ENCODE measurements at places on chromosomes 3 and 15. TPM values are rescaled to one million over a fixed set of nuclear protein-coding genes. Genes with fewer than 3 reads are reported as not detected.

- DNase-seq = no peak
These were observed 256.0 kb downstream of the ULK4 start for GRCh38 chr3:41705893-41706292.

DNA sequence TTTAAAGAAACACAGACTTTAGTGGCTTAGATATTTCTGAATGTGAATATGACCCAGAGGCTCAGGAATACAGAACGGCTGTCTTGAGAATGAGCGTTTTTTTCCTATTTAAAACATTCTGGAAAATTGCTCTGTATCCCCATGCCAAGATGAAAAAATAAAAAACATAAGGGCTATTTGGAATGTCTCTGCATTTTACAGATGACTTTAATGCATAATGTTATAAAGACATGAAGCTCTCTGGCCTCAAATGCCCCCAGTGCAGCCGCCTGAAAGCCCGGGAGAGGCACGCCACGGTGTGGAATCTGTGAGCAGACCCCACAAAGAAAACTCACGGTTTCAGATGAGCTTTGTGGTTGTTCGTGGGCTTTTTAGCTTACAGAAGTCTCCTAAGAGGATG lies 322.5 kb upstream of the ICE2 start:
- DNase-seq = peak; percentile 71

DNA sequence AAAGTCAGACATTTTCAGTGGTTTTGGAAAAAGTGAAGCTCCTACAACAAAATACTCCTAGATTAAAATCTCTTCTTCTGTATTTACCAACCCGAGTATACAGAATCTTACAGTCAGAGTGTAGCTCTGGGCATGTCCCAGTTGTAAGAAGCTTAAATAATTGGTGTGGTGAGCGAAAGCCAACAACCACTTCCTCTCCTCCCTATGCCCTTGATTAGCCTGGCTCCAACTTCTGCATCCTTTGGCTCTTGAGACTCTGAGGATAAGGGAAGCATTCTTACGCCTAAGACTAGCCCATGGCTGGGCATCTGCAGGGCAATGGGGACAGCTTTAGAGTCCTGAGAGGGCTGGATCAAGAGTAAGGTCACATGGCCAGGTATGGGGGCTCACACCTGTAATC lies 25.5 kb downstream of the RFT1 start:
- no peak for DNase-seq

- DNase-seq = peak; percentile 84
These were observed 11.3 kb upstream of the SOX2 start for GRCh38 chr3:181700168-181701087.

- DNase-seq = no peak
These were observed 49.3 kb downstream of the FBLN2 start for GRCh38 chr3:13598201-13598600.

- peak; percentile 24 for DNase-seq
These were observed 42.1 kb downstream of the PPCDC start for GRCh38 chr15:75065467-75065850.

The PRSS50 gene
- not detected for polyA plus RNA-seq

The LMOD3 gene
- 163 TPM for polyA plus RNA-seq

Data from hindlimb muscle (tissue), 1 donor.